ENCODE measurements at places on chromosomes 3 and 15.

DNA sequence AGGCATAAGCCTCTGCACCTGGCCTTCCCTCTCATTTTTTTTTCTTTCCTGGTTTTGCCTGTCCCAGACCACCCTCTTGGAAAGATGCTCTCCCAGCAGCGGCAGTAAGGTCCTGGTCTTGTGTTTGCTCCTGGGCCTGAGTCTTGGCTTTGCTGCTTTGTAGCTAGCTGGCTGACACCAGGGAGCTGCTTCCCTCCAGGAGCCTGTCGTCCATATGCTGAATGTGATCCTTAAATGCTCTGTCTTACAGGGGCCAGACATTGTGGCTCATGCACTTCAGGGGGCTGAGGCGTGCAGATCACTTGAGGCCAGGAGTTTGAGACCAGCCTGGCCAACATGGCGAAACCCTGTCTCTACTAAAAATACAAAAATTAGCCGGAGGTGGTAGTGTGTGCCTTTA, 17.2 kb downstream of the FLNB start:
- no peak for DNase-seq

- no peak for DNase-seq
Observed at GRCh38 chr15:33636958-33637357, 326.2 kb downstream of the RYR3 start.

DNA sequence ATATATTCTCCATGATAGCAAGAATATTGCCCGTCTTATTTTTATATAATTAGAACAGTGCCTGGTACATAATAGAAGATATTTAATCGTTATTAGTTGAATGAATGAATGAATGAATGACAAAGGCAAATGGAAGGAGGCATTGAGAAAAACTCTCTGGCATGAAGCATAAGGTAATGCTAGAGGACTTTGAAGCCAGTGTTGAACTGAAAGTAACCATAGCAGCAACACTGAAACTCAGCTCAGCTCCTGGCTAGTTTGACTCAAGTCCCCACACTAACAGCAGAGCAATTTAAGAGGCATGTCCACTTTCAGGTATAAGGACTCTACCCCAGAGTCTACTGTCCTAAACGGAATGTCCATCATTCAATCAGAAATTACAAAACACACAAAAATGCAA, 227.0 kb downstream of the CPNE4 start:
- DNase-seq: no peak

DNA sequence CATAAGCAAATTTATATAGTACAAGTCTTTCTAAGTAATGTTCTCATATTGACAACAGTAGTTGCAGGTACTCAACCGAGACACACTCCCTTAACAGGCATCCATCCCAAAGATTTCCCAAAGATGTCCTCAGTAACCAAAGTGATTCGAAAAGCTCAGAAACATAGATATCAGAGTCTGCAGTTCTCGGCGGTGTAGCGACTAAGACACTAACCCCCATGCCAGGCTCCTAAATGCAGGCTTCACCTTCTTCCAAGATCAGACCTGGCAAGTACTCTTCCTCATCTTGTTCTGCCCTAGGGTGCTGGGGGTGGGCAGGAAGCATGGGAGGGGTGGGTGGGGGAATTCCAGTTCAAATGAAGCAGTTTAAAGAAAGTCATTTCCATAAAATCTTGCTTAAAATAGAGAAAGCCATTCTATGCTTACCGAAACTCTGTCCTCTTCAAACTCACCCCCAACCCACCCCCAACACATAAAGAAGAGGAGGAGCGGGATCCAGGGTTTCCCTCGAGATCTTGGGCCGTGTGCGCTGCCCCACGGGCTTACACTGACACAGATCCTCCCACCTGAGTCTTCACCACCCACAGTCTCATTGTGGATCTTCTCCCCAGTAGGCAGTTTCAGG, 59.0 kb upstream of the BCL6 start:
- no peak for DNase-seq

DNA sequence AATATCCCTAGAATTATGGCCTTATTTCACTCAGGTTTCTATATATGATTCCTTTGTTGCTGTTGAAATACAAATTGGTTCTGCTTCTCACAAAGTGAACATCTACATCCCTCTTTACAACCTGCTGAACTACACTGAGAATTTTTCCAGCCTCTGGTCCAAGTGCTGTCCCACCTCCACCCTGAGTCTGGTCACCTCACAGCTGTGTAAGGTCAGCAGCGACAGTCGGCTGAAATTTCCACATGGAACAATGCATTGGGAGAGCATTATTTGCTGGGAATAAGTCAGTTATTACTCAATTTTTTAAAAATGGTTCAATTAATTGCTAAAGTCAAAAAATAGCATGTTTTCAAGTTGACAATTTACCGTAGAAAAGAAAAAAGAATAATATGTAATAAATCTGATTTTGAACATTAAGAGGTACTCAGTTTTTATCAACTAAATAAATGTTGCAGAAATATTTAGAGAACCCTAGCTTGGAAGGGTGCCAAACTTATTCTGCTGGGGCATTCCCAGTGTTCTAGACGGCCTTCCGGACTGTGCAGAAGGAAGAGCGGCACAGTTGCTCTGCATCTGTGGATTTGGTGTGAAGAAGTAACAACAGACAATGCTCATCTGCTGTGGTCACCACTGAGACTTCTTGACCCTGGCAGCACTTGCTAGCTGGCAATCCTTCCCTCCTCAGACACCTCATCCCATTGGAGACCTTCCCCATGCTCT, 1.8 kb downstream of the HCLS1 start:
- no peak for DNase-seq

DNA sequence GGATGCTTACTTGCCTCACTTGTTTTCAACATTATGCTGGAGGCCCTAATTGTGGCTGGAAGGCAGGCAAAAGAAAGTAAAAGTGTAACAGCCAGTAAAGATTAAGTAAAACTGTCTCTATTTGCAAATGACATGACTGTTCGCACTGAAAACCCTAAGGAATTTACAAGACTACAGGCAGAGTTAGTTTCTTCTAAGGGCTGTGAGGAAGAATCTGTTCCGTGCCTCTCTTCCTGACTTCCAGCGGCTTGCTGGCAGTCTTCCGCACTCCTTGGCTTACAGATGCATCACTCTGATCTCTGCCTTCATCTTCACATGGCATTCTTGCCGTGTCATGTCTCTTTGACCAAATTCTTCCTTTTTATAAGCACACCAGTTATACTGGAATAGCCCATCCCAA, 86.1 kb downstream of the DLG1 start:
- no peak for DNase-seq

DNA sequence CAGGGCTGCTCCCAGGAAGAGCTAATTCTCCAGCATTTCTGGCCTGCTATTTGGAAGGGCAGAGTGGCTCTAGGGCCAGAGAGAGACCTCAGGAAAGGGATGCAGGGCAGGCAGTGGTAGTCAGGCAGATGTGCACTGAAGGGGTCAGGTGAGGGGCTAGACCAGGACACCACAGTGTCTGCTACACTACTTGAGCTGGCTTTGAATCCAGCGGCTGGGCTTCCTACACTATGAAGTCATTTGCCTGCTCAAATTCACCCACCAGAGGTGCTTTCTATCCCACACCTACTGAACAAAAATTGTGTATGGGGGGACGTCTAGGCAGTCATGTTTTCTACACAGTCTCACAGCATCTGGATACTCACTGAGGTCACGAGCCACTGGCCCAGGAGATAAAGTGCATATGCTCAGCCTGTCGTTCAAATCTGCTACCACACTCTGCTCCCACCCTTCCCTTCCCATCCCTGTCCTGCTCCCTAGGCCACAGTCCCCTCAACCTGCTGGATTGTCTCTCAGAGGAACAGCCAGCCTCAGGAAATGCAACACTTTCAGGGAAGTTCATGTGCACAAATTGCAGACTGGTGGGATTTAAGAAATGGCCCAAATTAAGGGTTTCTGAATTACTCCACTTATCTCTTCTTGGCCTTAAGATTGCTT, 49.9 kb upstream of the SLC6A11 start:
- DNase-seq: no peak

DNA sequence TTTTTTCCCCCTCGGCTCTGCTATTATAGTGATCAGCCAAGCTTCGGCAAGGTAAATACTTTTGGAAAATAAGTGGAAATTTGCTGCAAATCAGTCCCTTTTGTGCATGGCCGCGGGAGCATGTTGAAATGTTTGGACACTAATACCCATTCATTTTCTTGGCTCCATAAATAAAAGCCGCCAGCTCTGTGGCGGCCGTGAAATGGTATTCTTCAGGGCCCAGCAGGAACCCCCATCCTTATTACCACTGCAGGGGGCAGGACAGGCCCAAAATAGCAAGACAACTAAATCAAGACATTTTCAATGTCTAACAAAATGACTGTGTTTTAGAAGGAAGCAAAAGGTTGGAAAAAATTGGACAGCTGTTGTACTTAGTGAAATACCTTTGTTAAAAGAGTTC, 362.3 kb downstream of the NR2F2 start:
- DNase-seq: no peak

GRCh38 chr3:19744047-19744446, 190.0 kb downstream of the EFHB start:
- DNase-seq: no peak

DNA sequence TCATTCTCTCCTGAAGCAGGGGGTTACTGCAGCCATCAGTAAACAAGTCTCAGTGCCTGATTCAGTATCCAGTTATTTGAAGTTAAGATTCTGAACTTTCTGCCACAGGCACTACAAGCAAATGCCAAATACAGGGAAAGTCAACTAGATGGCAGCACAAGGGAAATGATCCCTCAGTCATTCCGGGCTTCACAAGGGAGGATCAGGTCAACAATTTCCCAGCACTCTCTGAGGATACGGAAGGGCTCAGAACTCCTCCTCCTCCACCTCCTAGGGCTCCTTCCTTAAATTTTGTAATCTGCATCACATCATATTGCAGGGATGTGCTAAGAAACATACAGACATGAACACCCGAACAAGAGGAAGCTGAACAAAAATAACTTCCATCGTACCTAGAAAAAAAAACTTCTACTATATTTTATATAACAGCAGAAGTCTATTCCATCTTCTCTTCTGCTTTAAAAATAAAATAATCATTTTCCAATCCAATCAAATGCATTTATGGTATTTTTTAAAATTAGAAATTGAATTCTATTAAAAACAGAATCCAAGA, 187.1 kb downstream of the FMN1 start:
- no peak for DNase-seq

- DNase-seq: no peak
Observed at GRCh38 chr3:38816026-38816425, at the start of gene SCN10A. SCN10A (minus strand) TSS chr3:38816217; CDS start chr3:38794010, 22,207 bp downstream.

GRCh38 chr3:147049821-147050220, 356.5 kb downstream of the ZIC4 start:
- DNase-seq: no peak

DNA sequence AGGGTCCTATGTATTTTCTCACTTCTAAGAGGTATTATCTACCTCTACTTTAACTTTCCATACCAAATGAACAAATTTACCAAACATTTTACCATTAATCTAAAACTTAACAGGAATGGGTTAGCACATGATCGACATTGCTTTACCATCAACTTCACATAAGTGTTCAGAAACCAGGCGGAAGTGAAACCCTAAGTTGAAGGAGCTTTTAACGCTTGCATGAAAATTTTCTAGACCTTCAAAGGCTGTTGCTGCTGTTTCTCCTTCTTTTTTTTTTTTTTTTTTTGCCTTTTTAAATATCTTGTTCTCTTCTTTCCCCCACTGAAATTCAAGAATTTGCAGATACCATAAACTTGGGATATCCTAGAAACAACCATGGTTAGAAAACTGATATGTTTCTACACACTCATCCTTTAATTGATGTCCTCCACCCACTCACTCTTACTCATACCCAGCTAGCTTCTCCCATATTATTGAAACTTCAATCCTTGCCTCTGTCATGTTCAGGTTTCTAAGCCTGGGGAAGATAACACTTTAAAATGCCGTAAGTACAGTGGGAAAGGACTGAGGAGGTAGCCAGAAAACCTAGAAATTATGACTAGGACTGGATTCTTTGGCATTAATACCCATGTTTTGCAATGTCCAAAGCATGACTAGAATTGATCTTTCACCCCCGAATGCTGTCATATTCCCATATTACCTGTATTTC, 24.7 kb downstream of the MYO5A start:
- DNase-seq: no peak

- DNase-seq: no peak
Observed at GRCh38 chr3:45608885-45609284, 14.3 kb downstream of the LIMD1 start.

- no peak for DNase-seq
Observed at GRCh38 chr3:153973722-153974265, 147.4 kb upstream of the ARHGEF26 start.

- DNase-seq: no peak
Observed at GRCh38 chr3:30681649-30682211, 75.3 kb downstream of the TGFBR2 start.

DNA sequence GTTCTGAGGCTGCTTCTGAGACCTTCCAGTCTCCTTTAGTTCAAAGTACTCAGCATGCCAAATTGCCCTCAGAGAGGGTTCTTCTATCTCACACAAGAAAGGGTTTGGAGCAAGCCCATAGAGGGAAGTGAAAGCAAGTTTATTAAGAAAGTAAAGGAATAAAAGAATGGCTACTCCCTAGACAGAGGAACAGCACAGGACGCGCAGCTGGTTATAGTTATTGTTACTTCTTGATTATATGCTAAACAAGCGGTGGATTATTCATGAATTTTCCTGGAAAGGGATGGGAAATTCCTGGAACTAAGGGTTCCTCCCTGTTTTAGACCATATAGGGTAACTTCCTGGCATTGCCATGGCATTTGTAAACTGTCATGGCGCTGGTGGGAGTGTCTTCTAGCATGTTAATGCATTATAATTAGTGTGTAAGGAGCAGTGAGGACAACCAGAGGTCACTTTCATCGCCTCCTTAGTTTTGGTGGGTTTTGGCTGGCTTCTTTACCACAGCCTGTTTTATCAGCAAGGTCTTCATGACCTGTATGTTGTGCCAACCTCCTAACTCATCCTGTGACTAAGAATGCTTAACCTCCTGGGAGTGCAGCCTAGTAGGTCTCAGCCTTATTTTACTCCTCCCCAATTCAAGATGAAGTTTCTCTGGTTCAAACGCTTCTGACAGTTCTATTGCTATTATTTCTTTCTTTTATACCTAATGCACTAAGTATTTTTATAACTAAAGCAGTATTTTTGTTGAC, 26.3 kb downstream of the SCN11A start:
- DNase-seq: no peak

DNA sequence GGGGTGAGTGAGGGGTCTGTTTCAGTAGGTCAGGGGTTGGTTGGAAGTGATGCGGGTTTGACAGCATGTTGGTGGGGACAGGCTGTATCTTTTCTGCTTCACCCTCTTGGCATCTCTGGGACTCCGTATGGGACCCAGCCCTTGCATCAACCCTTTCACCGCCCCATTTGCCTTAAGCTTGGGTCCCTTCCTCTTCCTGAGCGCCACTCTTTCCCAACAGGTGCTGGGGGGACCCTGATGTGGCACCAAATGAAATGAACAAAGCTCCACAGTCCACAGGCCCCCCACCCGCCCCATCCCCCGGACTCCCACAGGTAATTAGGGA, 1.1 kb downstream of the EIF4G1 start:
- DNase-seq: no peak

DNA sequence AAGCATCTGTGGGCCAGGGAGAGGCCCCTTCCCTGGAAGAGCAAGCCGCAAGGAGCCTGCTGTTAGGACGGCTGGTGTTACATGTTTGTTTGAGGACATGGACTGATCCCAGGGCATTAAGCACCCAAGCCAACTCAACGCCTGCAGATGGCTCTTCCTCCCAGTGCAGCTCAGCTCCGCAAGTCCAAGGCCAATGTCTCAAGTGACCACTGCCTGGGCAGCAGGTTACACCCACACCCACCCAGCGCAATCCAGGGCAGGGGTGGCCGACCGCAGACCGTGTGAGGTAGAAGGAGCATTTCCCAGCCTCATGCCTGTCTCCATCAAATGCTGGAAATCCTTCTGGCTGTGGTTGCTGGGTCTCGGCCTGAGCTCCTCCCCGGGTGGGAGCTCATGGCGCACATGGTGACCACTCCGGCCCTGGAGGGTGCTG, 14.5 kb downstream of the GP5 start:
- DNase-seq: no peak

Measured in activated naive CD8-positive, alpha-beta T cell treated with anti-CD3 and anti-CD28 coated beads, Interleukin-2, amount 50 U/mL, for 24 hours (primary cell).